ENCODE measurements at places on chromosomes 2 and 18. TPM values are rescaled to one million over a fixed set of nuclear protein-coding genes. Genes with fewer than 3 reads are reported as not detected.

DNA sequence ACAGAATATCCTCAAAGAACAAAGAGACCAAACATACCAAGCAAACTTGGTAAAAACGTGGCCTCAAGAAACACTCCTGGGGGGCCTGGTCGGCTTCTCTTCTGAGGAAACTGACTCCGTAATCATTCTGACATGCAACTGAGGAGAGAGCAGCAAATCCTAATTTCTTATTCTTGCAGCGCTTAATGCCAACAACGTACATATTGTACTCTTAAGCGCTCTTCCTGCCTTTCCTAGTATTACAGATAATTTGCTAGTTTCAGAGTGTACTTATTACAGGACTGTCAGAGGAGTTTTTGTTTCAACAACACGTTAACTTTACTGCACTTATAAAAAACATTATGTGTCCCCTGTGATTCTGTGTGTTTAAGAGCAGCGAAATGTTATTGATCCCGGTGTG, 64.9 kb downstream of the ZNF521 start:
- DNase-seq: no peak

GRCh38 chr2:32284321-32284720, 6.6 kb downstream of the YIPF4 start:
- DNase-seq: no peak

DNA sequence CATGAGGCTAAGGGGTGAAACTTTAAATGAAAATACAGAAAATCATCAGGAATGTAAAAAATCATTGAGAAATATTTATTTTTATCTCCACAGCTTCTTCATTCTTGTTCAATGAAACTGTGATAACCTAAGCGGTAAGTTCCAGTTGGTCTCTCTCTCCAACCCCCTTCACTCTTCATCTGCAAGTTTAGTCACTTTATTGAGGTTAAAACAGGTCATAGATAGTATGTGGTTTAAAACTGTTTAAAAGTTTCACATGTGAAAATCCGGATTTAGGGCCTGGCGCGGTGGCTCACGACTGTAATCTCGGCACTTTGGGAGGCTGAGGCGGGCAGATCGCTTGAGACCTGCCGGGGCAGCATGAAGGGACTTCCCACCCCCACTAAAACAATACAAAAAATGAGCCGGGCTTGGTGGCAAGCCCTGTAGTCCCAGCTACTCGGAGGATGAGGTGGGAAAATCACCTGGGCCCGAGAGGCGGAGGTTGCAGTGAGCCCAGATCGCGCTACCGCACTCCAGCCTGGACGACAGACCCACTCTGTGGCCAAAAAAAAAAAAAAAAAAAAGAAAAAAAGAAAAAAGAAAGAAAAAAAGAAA, 1.6 kb upstream of the PHLPP1 start:
- DNase-seq: no peak

DNA sequence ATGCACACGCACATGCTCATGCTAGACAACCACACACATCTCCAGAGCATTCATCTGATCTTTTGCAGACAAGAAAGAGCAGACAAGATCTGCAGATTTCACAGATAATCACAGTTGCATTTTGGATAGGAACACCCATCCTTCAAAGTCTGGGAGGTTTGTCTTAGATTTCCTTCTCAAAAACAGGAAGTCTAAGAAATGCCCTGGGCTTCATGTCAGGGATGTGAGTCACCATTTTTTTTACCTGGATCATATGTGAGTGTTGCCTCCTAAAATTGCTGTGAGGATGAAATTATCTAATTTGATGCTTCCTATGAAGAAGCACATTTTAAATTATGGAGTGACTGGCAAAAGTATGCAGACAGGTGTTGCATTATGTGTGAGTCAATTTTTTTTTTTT, 46.1 kb downstream of the SRD5A2 start:
- DNase-seq: no peak

HOXD8 gene
- 245 TPM for polyA plus RNA-seq

ABHD1 gene
- 1.5 TPM for polyA plus RNA-seq

DNA sequence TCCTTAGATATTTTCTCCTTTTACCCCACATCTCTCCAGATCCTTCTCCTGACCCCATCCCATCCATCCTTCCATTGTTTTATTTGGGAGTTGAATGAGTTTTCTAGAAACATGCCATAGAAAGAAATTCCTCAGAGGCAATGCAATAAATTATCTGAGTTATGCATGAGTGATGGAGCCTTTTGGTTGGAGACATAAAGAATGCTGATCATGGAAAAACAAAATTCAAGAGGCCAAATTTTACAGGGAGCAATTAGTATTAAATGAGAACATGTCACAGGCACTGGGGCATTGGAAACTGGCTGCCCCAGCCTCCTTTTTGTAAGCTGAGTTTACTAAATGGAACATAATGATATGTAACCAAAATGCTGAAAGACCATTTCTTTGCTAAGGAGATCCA, 74.2 kb upstream of the LCLAT1 start:
- no peak for DNase-seq

PRSS56 gene
- polyA plus RNA-seq: not detected

GRCh38 chr2:175872005-175872348, 130.1 kb downstream of the LNPK start:
- DNase-seq: no peak

DNA sequence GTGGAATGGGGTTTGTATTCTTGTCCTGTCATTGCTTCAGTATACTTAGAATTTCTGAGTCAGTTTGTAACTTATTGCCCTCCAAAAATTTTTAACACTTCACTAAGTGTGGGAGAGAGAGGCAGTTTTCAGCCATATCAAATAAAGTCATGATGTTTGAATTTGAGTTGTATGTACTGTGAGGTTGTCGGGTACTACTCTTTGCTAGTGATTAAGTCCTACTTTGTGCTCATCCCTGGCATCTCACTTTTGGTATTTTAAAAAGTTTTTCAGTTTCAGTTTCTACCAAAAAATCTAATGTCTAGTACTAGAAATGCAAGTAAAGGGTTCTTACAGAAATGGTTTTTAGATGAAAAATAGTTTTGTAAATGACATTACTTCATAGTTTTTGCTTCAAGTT, 40.7 kb downstream of the EIF5B start:
- no peak for DNase-seq

GRCh38 chr18:78853341-78853740, 126.3 kb upstream of the SALL3 start:
- no peak for DNase-seq

DNA sequence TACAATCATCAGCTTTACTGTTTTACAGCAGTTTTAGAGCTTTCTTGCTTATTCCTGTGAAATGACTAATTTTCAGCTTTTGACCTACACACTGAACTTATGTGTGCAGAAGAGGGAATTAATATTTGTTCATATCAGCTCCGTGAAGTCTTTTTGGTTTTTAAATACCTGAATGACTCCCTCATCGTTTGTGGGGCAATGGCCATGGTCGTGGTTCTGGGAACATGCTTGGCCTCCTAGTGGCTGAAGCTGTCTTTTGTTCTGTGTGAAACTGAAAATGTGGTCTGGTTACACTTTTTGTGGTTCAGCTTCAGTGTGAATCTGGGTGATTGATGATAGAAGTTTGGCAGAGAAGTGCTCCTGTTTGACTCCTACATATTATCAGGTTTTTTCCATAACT, 408.1 kb downstream of the THSD7B start:
- no peak for DNase-seq

GRCh38 chr2:120330946-120331822, 14.8 kb upstream of the INHBB start:
- no peak for DNase-seq

Measured in left renal pelvis (tissue), 4 donors.